ENCODE measurements at places on chromosomes 7 and 10.

GRCh38 chr7:123122916-123123315 is 76.9 kb downstream of the SLC13A1 start:
- DNase-seq = no peak

GRCh38 chr7:17369691-17370426 is 71.4 kb downstream of the AHR start:
- DNase-seq = peak; percentile 95

- no peak for DNase-seq
Measured at GRCh38 chr10:78950656-78951587, 117.8 kb upstream of the ZMIZ1 start.

GRCh38 chr7:131927770-131928423 is 371.5 kb upstream of the PODXL start:
- DNase-seq = no peak

- DNase-seq = no peak
Measured at GRCh38 chr10:7696545-7696944, 6.6 kb upstream of the ITIH2 start.
